ENCODE measurements at places on chromosomes 4 and X.

- DNase-seq = no peak
Observed at GRCh38 chrX:150775569-150776350, 82.6 kb downstream of the MTMR1 start.

DNA sequence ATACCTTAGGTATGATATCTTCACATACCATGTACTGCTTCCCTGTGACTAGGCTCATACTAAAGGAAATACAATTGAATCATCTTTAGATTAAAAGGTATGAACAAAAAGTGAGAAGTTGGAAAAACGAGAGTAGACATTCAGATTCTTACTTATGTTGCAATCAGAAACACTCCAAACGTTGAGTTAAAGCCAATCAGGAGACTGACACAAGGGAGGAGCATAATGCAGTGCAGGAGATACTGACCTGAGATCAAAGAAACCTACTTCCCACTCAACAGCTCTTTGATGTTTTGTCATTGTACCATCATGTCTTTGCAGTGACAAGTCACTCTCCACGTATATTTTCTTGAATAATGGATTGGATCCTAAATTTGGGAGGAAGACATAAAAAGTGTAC is 8.9 kb upstream of the PCDH18 start:
- DNase-seq = no peak

DNA sequence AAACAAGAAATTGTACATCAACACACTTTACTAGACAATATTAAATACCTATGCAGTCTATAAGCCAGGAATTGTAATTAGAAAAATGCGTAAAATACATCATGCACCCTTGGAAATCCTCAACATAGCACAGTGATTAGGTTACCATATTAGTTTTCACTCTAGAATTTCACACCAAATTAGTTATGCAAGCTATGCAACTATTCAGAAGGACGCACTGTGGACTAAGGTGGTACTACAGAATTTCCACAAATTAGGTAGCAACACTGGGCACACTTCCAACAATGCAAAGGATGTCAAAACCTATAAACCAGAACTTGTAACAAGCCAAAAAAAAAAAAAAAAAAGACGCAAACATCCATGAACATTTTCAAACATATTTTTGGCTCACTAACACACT is 71.1 kb upstream of the ZCCHC13 start:
- DNase-seq = peak; percentile 66

DNA sequence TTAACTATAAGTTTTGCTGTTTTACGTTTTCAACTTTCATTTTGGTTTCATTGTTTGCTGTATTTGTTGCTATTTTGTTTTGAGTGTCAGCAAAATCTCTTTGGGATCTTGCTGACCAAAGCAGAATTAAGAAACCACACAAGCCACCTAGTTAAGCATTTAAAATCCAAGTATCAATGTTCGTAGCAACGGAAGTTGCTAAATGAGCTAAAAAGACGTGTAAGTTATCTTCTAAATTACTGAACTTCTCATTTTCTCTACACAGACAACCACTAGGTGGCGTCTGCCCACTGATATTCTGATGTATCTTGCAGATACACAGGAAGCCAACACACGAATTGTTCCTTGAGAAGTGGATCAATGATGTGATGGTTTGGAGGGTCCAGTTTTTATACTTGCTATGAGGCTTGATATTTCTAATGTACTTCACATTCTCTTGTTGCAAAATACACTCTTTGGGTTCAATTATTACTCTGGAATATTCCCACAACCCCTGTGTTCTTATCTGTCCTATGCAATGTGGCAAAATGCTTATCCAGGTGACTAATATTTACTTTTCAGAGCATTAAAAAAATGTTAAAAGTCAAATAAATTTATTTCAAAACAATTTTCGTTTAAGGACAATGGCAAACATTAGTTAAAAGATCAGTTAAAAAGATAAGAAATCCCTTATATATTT is 250.5 kb downstream of the TECRL start:
- DNase-seq = peak; percentile 54

GRCh38 chr4:142840516-142841123 is 5.5 kb downstream of the INPP4B start:
- DNase-seq = no peak

GRCh38 chr4:110395421-110395820 is 80.5 kb upstream of the ENPEP start:
- DNase-seq = no peak

- no peak for DNase-seq
Observed at GRCh38 chr4:189081826-189082225, 858.8 kb upstream of the FRG1 start.

DNA sequence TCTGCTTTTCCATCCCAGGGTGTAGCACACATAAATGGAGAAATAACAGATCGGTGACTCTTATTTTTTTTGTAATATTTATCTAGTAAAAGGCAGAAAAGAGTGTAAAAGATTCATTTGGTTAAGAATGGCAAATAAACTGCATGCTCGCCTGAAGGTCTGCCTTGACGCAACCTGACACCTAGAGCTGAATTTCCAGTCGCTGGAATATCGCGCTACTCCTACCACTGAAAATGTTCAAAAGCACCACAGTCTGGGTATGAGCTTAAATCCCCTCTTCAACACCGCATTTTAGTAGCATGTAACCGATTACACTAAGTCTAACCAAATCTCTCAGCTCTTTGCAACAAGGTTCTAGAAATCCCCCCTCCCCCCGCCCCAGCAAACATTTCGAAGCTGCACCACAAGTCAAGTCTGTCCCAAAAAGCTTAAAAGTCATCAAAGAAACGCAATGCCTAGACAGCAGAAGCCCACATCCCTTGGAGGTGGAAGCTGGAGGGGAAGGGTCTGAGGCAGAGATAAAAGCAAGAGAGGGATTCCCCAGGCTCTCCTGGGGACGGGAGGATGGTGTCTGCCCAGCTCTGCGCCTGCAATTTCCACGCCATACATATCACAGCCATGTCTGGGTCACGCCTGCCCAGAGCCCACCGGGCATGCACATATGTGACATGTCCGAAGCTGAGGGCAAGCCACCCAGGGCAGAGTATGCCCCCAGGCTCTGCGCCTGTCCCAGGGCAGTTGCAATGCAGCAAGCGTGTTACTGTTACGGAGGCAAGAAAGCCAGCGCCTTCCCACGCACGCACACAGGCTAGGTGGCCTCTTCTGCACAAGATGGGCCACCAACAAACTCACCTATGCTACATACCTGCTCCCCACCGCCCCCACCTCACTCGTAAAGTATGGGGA is 1.4 kb downstream of the FGF13 start:
- DNase-seq = no peak

- no peak for DNase-seq
Observed at GRCh38 chr4:51870441-51871188, 27.7 kb downstream of the DCUN1D4 start.

DNA sequence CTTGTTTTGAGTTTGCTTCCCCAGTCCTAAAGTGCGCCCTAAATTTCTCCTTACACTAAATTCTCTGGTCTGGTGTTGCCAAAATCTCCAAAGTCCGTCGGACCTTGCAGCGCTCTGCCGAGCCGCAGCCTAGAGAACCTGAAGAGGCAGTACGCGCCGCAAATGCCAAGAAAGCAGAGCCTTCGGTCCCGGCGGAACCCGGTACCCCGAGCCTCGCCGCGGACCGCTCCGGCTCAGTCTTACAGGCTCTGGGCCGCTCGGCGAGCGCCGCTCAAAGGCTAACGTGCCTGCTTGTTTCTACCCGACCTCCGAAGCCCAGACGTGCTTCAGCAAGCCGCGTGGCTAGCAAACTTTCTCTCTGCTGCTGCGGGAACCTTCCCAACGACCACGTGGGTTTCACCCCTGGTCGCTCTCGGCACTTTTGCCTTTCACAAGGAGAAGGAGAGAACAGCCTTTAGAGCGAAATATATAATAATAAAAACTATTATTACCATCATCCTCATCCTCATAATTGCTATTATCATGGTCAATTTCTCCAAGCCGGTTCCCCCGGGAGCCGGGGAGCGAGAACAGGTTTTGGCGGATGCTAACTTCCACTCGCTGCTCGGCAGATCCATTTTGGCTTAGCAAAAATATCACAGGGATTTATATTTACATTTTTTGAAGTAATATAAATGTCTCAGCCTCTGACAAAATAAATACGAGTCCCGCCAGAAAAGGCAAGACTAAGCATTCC is 2.2 kb upstream of the HTR2C start:
- no peak for DNase-seq

DNA sequence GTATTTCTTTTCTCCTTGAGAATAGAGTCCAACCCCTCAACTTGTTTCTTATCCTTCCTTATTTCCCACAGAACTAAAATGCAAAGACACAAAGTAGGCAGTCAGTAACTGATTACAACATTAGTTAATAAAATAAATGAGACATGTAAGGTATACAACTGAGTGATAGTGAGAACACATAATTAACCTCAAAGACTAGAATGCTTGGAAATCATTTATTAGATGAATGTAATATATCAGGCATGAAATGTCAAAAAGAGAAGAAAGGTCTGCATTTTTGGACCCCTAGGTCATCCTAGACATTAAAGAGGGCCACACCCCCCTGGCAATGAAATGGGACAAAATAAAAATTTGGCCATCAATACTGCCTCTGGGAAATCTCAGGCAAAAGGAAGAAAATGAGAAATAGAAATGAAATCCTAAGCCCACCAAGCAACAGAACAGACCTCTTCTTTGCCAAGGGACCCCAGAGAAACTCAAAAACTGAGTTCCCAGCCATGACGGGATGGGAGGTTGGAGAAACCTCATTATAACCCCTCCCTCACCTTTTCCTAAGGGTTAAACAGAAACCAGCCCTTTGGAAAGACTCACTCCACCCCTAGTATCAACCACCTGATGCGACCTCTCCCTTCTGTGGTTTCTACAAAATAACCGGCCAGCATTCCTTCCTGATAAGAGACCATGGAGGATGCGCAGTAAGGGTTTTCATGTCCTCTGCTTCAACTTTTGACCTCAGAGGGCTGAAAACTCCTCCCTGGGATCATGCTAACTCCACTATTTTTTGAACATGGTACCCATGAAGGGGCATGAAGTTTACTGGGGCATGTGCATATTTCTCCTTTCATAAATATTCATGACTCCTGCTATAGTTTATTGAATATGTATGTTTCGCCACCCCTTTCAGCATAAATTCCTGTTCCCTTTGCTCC is 90.0 kb upstream of the EXOC1L start:
- DNase-seq = no peak

- no peak for DNase-seq
Observed at GRCh38 chr4:13322681-13323101, 161.4 kb downstream of the RAB28 start.

- peak; percentile 16 for DNase-seq
Observed at GRCh38 chr4:1830642-1831228, 25.2 kb downstream of the LETM1 start.
